ENCODE measurements at places on chromosomes 4 and X. TPM values are rescaled to one million over a fixed set of nuclear protein-coding genes. Genes with fewer than 3 reads are reported as not detected.

EPHA5 gene
- 3.8 TPM for total RNA-seq

- no peak for DNase-seq
- no peaks in the 10 kb centered on the region for H3K36me3 ChIP-seq
- H3K4me3 ChIP-seq = no peak overlapping the region
Measured at GRCh38 chrX:13791145-13791544, 25.7 kb downstream of the GPM6B start.

DNA sequence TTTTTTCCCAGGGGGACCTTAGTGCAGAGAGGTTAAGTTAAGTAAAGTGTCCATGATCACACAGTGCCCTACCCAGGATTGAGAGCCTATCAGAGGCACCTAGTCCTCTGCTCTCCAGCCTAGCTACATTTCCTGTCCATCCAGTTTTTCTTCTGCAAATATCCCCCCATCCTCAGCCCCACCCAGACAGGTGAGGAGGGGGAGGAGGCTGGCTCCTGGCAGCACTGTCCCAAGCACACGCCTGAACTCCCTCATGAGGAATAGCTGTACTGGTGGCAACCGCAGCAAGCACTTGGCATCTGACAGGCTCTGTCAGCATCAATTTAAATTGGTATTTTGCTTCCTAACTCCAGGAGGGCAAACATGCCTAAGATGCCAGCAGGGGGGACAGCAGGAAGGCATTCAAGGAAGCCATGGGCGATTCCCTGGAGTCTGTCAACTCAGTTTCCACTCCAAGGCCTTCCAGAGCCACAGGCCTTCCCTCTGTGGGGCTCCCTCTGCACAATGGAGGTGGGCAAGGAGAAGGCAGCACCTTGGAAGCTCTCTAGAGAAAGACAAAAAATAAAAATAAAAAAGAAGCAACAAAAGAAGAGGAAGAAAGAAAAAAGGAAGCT lies 6.4 kb upstream of the FRMPD3 start:
- no peaks in the 10 kb centered on the region for H3K36me3 ChIP-seq
- H3K27ac ChIP-seq = no peak overlapping the region
- no peaks in the 10 kb centered on the region for H3K27me3 ChIP-seq
- no peaks in the 10 kb centered on the region for H3K4me1 ChIP-seq
- H3K4me3 ChIP-seq = no peak overlapping the region
- DNase-seq = no peak

DNA sequence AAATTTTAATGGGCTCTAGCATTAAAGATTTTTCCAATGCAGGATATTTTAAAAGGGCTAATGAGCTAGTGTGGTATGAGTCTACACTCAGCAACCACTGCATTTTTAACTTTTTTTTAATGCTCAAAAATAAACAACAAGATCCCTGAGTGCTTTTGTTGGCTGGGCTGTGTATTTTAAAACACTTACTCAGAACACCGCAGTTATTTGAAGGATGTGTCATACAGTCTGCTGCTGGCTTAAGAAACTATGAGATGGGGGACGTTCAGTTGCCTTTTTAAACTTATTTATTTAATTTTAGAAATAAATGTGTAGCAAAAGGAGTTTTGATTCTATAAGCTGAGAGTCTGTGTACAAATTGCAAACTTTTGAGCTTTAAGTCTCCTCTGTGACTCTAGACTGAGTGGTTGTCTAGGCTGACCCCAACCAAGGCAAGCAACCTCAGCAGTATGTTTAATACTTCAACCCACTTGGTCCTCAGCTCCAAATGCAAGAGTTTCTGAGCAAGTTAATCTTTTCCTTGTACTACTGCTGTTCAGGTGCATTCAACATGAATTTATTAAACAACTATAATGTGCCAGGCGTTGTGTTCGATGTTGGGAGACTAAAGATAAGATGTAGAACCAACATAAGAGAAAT lies 278.6 kb upstream of the DIPK2B start:
- DNase-seq = no peak
- no peak overlapping the region for H3K27ac ChIP-seq
- H3K36me3 ChIP-seq = no peaks in the 10 kb centered on the region
- H3K4me1 ChIP-seq = no peaks in the 10 kb centered on the region
- no peak overlapping the region for H3K4me3 ChIP-seq

KIT gene
- total RNA-seq = 25.6 TPM

- no peak for DNase-seq
- H3K36me3 ChIP-seq = no peaks in the 10 kb centered on the region
- no peaks in the 10 kb centered on the region for H3K27me3 ChIP-seq
- no peak overlapping the region for H3K27ac ChIP-seq
Measured at GRCh38 chr4:82744284-82744968, 54.2 kb downstream of the SCD5 start.

GEMIN8 gene
- 20.7 TPM for total RNA-seq

Data from ovary (tissue), 10 donors.